ENCODE measurements at places on chromosomes 16 and 17. TPM values are rescaled to one million over a fixed set of nuclear protein-coding genes. Genes with fewer than 3 reads are reported as not detected.

DNA sequence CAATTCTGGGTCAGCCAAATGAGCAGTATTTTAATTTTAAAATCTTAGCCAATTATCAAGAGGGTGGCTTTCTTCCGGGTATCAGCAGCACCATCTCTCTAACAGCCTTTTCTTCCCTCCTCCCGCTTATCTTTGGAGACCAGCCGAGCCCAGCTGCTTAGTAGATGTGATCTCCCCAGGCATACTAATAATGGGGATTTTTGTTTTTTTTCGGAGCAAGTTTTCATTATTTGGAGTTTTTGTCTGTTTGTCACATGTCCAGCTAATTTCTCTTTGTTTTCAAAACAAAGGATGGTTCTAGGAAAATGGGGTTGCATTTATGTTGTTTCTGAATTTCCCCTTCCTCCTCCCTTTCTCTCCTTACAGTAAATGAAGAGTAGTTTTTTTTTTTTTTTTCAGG is 170.5 kb upstream of the MPHOSPH6 start:
- DNase-seq = no peak

DNA sequence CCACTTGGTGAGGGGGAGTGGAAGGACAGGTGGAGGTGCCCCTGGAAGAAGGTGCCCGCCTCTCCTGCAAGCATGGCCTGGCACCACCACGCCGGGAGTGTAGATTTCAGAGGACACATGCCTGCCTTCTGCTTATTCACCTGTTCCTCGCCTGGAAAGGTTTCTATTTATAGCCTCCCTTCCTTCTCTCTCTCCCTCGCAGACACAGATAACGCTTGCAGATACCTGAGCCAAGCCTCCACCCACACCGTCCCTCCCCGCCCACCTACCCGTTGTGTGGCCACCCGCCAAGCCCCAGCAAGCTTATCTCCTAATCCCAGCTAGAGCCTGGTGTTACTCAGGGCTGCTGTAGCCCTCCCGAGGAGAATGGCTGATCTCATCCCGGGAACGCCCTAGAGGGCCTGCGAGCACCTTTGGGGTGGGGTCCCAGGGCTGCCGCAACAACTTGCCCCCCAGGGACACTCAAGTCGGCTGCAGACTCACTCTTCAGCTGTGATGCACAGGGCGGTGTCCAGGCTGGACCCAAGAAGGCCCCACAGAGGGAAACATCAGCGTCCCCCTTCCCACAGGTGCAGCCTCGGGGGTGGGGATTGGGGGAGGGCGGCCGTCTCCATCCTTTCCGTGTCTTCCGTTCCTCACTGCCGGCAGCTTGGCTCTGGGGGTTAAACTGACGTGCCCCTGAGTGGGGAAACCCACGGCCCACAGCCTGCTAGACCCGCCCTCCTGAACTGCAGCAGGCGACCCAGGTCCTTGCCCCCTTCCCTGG is 1.9 kb upstream of the SNAI3 start:
- no peak for DNase-seq

DNA sequence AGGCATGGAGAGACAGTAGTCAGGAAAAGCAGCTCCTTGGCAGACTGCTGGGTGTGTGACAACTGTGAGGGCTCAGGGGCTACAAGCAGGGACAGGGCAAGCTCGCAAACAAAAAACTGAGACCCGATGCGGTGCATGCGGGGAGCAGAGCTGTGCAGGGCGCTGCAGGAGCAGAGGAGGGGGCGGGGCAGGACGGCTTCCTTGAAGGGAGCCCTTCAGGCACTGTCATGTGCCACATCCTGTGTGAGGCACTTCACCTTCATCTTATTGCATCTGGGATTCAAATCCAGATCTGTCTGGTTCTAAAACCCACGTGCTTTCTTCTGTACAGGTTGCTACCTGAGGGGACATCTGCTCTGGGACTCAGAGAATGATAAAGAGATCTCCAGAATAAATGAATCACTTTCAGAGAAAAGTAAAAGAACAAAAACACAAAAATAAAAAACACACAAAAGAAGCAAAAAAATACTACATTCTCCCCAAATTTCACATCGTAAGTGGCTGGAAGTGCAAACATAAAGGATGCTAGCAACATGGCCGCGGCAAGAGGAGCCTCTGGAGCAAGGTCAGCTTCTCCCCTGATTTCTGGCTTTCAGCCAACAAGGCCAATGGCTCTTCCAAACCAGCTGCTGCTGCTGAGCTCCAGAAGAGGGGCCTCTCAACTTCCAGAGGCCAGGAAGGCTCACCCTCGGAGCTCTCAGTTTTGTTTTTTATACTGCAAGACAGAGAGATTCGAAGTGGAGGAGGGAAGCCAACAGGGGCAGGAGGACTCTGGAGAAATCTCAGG is 14.2 kb downstream of the LYRM9 start:
- DNase-seq = no peak

- no peak for DNase-seq
Measured at GRCh38 chr16:82641336-82641984, 14.7 kb downstream of the CDH13 start.

TM4SF5 gene
- not detected for total RNA-seq

DNA sequence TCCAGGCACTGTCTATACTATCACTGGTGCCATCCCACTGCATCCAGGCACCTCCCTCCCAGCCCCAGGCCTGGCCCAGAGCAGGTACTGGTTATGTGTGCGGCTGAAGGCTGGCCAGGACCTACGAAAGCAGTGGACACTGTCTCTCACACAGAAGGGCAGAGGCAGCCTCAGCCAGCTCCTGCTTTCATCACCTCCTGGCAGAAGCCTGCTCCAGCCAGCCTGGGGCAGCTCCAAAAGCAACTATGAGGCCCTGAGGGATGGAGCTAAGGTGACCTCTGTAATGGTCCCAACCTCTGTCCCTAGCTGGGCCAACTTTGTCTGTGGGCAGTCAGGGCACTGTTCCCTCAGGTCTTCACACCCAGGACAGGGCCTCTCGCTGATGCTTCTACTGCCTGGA is 18.8 kb downstream of the HSD11B2 start:
- DNase-seq = no peak

GRCh38 chr17:50615828-50616227 is 18.9 kb upstream of the ABCC3 start:
- DNase-seq = no peak

- no peak for DNase-seq
Measured at GRCh38 chr17:41785859-41786226, 668 bp downstream of the JUP start.

C17orf67 gene
- 3.4 TPM for total RNA-seq

DNA sequence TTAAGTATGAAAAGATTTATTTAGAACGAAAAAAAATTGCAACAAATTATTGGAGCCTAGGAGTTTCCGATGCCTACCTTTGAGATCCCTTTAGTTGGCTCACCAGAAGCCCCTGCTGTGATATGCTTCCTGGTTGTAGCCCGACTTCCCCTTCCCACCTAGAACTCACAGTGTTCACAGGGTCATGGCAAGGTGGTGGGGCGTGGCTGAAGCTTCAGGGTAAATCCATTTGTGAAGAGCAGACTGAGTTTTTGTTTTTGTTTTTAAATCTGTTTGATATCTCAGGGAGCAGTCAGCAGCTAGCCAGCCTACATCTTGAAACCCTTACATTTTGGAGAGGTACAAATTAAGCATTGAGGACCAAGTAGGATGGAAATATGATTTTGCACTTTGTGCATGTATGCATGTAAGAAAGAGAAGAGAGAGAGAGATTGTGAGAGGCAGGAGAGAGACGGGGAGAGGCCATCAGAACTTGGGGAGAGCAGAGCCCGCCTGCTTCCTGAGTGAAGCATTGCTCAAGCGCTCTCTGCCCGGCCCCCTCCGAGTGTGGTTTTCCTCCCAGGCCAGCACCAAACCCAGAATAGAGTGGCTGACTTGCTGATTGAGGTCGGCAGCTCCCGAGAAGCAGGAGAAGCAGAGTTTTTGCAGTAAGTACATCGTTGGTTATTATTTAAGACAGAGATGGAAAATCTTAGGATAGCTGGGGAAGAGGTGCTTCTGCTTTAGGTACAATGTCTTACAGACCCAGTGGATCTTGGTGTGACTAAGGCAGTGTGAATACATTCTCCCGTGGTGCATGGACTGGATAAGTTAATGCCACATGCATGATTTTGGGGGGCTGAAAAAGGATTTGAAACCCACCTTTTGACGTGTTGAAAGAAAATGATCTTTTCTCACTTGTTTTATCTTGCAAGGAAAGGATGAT is 64.2 kb downstream of the SPECC1 start:
- DNase-seq = no peak

- DNase-seq = no peak
Measured at GRCh38 chr17:77425791-77426641, 285.2 kb downstream of the SEC14L1 start.

RNF222 gene
- not detected for total RNA-seq

DNA sequence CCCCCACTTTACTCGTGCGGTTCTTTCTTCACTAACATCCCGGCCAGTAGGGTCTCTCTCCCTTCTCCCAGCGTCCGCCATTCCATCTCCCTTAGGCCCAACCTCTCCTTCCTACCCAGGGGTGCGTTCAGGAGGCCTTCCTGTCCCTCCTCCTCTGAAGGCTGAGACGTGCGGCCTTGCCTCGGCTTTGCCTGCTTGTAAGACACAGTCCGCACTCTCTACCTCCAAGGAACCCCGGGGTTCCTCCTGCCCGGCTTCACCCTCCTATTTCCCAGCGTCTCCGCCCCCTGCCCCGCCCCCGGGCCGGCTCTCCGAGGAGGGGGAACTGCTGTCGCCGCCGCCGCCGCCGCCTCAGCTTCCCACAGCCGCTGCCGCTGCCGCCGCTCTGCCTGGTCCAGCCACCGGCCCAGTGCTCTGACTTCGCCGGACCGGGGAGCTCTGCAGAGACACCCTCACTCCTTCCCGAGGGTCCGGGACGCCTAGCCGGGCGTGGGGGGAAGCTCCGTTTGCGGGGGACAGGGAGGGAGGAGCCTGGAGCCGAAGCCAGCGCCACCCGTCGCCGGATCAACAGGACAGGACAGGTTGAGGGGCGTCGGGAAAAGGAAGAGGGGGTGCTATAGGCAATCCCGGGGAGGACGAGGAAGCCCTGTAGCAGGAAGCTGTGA is 1.2 kb upstream of the FGF11 start:
- DNase-seq = no peak

- DNase-seq = no peak
Measured at GRCh38 chr16:89557690-89558490, 2.6 kb upstream of the RPL13 start.

- no peak for DNase-seq
Measured at GRCh38 chr16:57686577-57686976, 8.0 kb upstream of the DRC7 start.

GRCh38 chr17:29593591-29594518 is 923 bp downstream of the ANKRD13B start:
- no peak for DNase-seq

HEATR3 gene
- 18.6 TPM for total RNA-seq

YBX2 gene
- 54.9 TPM for total RNA-seq

CNGB1 gene
- not detected for total RNA-seq

PSMD12 gene
- 50.2 TPM for total RNA-seq

DYNLRB2 gene
- not detected for total RNA-seq

PIPOX gene
- total RNA-seq = 2.4 TPM

- DNase-seq = no peak
Measured at GRCh38 chr17:66637491-66637890, 197.4 kb upstream of the CACNG5 start.

DNA sequence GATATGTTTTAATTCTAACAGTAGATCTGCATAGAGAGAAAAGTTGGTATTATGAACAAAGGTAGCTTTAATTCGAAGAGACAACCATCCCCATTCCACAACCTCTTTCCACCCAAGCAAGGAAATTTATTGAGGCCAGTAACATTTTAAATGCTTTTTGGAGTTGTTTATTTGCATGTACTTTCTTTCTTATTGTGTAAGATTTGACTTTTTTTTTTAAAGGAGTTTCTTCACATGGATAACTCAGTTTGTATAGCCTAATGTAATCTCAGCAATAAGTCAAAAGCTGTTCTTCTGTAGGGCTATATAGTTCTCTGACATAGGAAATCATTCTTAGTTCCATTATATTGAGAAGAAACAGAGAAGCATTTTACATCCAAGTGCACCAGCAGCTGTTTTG is 163.3 kb downstream of the PRKCA start:
- no peak for DNase-seq

OR3A3 gene
- total RNA-seq = not detected

DNA sequence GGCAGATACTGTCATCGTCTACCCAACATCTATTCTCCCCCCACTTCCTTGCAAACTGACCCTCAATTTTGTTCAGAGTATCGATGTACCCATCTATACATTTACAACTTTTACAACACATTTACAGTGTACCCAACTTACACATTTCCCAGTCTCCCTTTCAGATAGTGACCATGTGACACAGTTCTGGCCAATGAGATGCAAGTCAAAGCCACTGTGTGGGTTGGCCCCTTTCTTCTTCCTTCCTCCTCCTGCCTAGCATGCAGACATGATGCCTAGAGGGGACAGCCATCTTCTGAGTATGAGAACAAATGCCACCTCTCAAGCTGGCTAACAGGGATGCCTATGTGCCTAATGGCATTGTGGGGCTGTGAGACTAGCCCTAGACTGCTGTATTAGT is 11.3 kb upstream of the NFAT5 start:
- DNase-seq = no peak

DNA sequence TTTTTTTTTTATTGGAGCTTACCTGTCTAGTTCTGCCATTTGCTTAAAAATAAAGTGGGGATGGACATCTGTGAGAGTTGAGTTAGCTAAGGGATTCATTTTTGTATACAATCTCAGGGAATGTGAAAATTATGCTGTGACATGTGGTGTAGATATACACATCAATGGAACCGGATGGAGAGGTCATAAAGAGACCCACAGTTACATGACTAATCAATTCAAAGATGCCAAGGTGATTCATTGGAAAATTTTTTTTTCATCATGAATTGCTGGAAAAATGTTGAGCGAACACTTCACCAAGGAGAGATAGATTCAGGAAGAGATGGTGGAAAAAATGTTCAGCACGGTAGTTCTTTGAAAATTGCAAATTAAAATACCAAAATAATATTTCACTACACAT is 605.4 kb upstream of the KIF2B start:
- DNase-seq = no peak

DNA sequence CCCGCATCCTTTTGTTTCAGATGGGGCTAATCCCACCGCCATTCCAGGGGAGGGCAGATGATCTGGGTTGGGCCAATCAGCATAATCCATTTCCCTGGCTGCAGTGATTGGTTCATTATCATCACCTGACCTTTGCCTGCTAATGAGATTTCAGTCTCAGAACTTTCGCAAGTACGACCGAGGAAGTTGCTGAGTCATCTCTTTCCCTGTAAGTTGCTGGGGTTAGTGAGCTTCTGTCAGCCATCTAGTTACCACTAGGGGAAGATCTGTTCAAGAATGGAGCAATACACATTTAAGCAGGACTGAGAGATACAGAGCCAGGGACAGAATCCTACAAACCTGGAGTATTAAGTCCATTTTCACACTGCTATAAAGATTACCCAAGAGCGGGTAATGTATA is 65.3 kb upstream of the NUDT7 start:
- no peak for DNase-seq

MT1F gene
- 2.1 TPM for total RNA-seq

DNA sequence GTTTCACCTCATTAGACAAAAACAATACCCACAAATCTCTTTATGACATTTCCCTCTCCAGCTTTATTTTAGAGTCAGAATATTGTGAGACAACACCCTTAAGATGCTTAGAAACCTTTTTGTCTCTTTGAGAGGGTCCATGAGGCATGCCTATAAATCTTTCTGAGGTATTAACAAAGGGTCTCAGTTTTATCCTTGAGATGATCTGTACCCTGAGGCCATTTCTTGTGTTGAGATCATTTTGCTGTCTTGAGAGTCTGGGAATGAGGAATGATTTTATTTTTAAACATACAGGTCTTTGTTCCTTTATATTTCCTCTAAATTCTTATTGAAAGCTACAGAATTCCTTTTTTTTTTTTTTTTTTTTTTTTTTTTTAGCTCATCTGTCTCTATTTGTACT is 179.7 kb upstream of the HS3ST4 start:
- no peak for DNase-seq
